ENCODE measurements at places on chromosomes 7 and 10. TPM values are rescaled to one million over a fixed set of nuclear protein-coding genes. Genes with fewer than 3 reads are reported as not detected.

The DPP6 gene
- not detected for total RNA-seq

- DNase-seq = no peak
Measured at GRCh38 chr7:20784388-20785156, 2.1 kb downstream of the SP8 start.

DNA sequence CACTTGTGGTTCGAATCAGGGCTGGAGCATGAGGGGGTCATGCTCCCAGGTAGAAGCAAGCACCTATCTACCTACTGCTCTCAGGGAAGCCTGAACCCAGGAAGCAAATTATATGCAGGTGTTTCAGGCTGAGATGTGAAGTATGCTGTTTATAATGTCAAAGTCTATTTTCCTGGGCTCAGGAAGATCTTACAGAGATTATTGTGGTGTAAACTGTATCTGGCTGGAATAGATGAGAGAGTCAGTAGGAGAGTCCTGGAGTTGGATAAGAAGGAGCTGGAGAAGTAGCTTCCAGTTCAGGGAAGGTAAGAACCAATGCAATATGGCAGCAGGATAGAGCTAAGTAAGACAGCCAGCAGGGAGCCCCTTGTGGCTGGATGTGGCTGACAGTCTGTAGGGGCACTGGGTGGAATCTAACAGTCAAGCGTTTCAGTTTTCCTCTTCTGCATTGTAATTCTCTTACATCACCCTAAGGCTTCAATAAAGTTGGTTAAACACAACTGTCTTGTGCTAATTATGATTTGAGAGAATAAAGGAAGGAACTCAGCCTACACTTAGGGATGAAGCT is 105.9 kb upstream of the EEPD1 start:
- DNase-seq = no peak

DNA sequence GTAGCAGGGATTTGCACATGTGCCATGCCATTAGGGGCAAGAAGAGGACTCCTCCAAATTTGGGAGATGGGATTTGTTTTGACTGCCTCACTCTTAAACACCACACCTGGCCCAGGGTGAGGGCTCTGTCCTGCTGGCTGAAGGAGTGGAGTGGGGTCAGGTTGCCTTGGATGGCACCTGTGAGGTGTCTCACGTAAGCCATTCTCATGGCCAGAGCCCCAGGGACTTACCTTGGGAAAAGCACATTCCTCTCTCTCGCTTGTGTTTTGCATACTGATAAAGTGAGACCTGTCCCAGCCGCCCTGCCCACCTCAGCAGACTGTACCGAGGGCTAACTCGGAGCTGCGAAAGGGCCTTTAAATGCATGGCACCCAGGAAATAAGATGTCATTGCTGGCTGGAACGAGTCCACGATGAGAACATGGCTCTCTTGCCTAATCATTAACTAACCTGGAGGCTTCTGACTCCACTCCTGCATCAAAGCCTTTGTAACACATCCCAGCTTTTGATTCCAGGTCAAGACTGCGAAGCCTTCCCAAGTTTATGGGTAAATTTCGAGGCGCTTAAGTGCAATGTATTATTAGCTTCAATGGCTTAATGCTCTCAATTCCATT is 184.0 kb upstream of the RNF32 start:
- peak; percentile 12 for DNase-seq

DNA sequence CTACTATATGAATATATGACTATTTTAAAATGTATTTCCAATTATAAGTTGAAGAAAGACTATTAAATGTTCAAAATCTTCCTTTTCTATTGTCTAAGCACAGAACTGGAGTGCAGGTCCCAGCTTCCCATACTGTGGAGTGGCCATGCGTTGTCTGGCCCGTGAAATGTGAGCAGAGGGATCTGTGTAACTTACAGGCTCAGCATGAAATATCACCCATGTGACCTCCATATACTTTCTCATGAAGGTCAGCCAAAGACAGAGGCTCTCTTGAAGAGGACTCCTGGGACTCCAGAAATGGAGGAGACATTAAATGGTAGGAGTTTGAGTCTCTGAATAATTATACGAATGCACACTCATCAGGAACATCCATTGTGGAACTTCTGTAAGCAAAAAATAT is 92.4 kb upstream of the CAV2 start:
- no peak for DNase-seq

The CPA2 gene
- not detected for total RNA-seq

The DNAJC9 gene
- total RNA-seq = 57.3 TPM

The FGL2 gene
- not detected for total RNA-seq
